Stimulated activated CD4-positive, alpha-beta T cell treated with anti-CD3 and anti-CD28 coated beads, Interleukin-4, amount 100 ng/mL, for 1 hour (primary cell): ENCODE measurements at places on chromosomes 4 and X.
A peak's percentile ranks its signal among the peaks of the same experiment; 100 is the strongest.

- no peak for DNase-seq
These were observed 43.0 kb downstream of the BANK1 start for GRCh38 chr4:101833480-101833879.

GRCh38 chr4:181968371-181968770 is 274.8 kb upstream of the TENM3 start:
- no peak for DNase-seq

DNA sequence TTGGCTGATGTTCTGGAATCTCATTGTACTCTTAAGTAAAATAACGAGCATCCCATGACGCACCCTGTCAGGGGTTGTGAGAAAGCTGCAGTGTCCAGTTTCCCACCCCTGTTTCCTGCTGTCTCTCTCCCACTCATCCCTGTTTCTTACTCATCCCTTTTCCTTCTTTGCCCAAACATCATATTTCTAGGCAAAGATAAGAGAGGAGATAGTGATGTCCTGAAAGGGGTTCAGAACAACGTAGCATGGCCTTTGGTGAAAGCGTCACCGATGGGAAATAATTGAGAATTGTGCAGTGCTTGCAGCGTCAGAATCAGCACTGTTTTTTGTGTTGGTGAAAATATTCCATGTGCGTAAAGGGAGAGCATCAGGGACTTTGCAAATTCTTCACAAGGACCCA is 23.5 kb upstream of the TMEM165 start:
- DNase-seq, result no peak

GRCh38 chrX:13983734-13984133 is 46.0 kb downstream of the GEMIN8 start:
- DNase-seq, result no peak

DNA sequence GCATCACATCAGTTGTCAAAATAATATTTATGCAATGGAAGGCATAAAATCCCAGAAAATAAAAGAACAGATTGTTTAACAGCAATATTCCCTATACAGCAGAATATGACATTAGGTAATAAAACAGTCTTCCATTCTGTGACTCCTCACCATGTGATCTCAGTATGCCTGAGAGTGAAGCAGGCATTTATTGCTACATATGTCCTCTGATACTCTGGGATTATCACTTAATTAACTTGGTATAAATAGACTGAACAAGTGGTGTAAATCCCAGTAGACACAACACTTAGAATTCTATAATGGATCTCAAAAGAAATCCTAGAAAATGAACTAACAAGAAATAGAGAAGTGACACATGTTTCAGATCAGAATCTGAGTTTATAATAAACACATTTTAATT is 841.3 kb downstream of the PDHA2 start:
- no peak for DNase-seq

DNA sequence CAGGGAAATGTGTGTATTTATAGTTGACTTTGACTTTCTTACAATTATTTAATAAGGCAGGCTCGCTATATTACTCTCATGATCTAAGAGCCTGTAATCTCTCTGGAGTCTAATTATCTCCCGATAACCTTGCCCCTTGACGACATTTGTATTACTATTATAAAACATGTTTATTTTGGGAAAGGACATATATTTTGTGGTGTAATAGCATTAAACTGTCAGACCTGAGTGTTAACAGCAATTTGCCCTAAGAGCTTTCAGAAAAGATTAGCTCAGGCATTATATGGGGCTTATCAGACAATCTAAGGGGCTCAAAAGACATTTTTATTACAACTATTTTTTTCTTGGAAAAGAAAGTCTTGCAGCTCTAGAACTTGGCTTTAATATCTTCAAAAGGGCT is 427.9 kb upstream of the SLIT2 start:
- DNase-seq, result no peak

- no peak for DNase-seq
These were observed 54.3 kb downstream of the SLIT2 start for GRCh38 chr4:20305976-20306375.

- DNase-seq, result no peak
These were observed 50.9 kb downstream of the TSC22D3 start for GRCh38 chrX:107724653-107725052.

GRCh38 chr4:105162123-105162796 is 15.6 kb downstream of the TET2 start:
- no peak for DNase-seq

- no peak for DNase-seq
These were observed 31.6 kb upstream of the PPARGC1A start for GRCh38 chr4:23921447-23921845.

- no peak for DNase-seq
These were observed 57.7 kb downstream of the NAT8L start for GRCh38 chr4:2116687-2117400.

GRCh38 chrX:94751611-94752010 is 1077.6 kb downstream of the FAM133A start:
- no peak for DNase-seq

DNA sequence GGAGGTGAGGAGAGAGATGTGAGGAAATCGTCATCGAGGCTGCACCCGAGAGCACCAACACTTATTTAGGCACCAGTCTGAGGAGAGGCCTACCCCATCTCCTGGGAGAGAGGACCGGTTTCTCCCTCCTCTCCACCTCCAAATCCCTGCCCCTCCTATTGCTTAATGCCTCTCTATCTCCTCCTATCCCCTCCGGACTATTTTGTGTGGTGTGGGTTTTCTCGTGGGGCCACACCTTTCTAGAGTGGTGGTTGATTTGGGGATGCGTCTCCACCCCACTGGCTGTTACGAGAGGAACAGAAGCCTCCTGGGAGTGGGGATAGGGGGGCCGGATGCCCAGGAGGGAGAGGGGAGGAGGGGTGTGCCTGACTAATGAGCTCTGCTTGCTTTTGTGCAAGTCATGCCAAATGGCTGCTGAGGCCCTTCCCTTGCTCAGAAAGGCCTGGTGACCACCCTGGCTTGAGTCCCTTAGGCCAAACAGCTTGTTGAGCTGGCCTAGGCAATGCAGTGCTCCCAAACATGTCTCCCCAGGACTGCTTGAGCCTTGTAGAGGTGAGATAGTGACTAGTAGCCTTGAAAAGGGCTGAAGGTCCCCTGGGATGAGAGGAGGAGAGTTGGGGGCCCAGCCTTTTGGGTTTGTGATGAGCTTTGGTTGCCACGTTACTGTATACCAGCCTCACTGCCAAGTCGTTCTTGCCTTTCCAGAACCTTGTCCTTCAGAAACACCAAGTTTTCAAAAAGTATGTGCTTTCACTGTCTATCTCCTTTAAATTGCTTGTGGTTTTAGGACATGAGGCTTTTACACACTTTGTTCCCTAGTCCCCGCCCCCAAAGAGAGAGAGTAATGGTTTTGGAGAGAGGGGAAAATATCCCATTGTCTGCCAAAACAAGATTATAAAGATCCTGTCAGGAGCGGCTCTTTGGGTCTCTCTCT is 1.2 kb downstream of the MSN start:
- peak; percentile 60 for DNase-seq

- DNase-seq, result no peak
These were observed 2.4 kb downstream of the PPP2R2C start for GRCh38 chr4:6469898-6470501.

GRCh38 chr4:168212656-168213055 is 105.9 kb downstream of the DDX60 start:
- no peak for DNase-seq

GRCh38 chrX:11566789-11567188 is 98.9 kb downstream of the ARHGAP6 start:
- DNase-seq, result no peak

DNA sequence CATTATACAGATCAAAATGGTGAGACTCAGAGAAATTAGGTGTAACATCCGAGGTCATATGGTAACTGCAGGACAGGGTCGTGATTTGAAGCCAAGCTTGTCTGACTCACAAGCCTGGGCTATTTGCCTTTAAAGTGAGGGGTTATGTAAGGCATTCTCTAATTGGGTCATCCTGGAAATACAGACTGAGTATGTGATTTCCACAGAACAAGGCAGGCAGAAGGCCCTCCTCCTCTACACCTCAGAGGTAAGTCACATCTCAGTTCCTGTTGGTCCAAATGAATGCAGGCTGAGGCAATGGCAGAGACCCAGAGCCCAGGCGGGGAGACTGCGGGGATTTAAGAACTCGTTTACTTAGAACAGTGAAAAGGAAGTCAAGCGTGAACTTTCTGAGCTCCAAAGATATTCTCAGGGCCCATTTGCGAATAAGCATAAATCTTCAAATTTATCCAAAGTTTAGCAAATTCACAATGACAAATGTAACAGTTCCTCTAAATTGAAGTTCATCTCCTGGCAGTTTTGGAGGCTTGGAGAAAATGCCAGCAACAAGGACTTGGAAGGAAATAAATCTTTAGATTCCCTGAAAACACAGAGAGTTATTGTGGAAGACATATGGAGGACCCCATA is 153.3 kb downstream of the LDB2 start:
- DNase-seq, result no peak

GRCh38 chrX:4994855-4995254 is 1233.8 kb downstream of the NLGN4X start:
- DNase-seq, result no peak

GRCh38 chrX:154325541-154325940 is 29.9 kb downstream of the TKTL1 start:
- no peak for DNase-seq

DNA sequence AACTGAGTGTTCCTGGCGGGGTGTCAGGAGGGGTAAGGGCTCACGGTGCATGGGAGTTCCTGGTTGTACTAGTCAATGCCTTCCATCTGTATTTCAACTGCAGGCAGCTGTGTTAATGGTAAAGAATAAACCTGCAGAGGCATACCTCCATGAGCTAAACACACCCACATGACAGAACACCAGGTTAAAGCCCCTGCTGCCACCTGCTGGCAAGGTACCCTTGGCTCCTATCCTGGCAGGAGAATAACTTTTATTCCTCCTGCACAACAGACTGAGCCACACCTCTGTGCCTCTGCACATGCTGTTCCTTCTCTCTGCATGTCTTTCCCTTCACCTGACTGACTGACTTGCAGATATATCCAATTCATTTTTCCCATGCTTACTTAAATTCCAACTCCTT is 11.1 kb downstream of the ITIH6 start:
- peak; percentile 30 for DNase-seq

GRCh38 chrX:30301208-30301607 is 8.0 kb downstream of the NR0B1 start:
- DNase-seq, result no peak

GRCh38 chr4:36614011-36614410 is 332.6 kb downstream of the DTHD1 start:
- DNase-seq, result no peak

DNA sequence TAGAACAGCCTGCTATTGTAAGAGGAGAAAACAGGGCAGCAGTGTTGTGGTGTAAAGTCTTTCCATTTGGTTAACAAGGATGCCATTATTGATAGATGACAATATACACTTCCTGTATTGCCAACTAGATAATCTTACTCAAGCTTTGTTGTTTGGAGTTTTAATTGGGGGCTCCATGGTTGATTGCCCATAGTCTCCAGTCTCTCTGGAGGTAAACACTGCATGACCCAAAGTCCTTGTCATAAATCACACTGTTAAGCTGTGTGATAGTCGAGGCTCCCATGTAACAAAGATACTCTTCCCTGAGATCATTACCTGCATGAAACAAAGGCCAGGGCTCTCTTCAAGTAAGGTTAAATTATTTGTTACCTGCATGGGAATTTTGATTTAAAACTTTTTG is 394.6 kb downstream of the C4orf33 start:
- no peak for DNase-seq
